ENCODE measurements at places on chromosomes 2 and 18.

- DNase-seq: no peak
Observed at GRCh38 chr2:206527153-206527552, 83.8 kb downstream of the ADAM23 start.

- DNase-seq: no peak
Observed at GRCh38 chr18:76948345-76948744, 126.0 kb downstream of the ZNF236 start.

DNA sequence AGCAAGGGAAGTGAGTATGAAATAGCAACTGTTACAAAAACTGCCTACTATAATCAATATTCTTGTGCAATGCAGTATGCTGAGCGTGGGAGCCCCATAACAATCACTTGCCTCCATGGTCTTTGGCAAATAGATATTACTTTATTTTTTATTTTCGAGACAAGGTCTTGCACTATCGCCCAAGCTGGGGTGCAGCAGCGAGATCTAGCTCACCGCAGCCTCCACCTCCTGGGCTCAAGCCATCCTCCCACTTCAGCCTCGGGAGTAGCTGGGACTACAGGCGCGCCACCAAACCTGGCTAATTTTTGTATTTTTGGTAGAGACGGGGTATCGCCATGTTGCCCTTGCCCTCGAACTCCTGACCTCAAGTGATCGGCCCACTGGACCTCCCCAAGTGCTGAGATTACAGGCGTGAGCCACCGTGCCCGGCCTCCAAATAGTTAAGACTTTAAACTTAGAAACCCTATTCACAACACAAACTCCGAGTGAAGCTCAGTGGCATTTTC, 1.2 kb upstream of the CCNT2 start:
- DNase-seq: no peak

DNA sequence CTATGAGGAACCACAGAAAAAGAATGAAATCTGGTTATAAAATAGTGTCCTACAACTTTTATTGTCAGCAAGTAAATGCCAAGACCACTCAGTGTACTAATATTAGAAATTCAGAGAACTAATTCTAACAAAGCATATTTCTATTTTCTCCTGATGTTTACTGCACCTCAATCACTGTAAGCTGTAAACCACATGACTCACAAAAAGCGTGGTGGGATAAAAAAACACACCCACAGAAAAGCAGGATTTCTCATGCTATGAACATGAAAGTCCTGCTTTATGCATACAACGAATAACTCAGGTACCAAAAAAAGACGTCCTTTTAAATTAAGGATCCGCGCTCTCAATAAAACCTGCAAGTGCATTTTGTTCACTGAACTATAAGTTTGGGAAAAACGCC, 797 bp downstream of the TXNL4A start:
- no peak for DNase-seq

- DNase-seq: peak; percentile 58
Observed at GRCh38 chr2:203683932-203684556, 22.4 kb upstream of the CD28 start.

GRCh38 chr2:182113334-182113733, 127.7 kb downstream of the PPP1R1C start:
- no peak for DNase-seq

- DNase-seq: no peak
Observed at GRCh38 chr2:201572846-201573508, 70.3 kb downstream of the TMEM237 start.

GRCh38 chr2:164205347-164205746, 415.9 kb downstream of the GRB14 start:
- DNase-seq: no peak

GRCh38 chr2:219296142-219296541, 13.1 kb downstream of the PTPRN start:
- DNase-seq: no peak

DNA sequence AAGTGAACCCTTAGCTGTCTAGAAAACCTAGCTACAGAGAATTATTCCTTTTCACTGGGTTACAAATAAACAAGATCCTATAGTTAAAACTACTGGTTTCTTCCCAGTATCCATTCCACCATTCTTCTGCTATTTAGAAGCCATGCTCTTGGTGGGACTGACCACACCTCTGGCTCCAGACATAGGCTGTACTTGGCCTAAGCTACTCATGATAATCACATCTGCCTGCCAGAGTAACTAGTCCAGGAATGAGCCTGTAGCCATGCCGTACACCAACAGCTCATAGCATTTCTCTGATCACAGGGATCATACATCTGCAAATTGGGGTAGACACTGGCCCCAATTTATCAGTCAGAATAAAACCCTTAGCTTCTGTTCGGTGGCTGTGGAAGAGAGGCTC, 33.7 kb downstream of the NABP1 start:
- no peak for DNase-seq

DNA sequence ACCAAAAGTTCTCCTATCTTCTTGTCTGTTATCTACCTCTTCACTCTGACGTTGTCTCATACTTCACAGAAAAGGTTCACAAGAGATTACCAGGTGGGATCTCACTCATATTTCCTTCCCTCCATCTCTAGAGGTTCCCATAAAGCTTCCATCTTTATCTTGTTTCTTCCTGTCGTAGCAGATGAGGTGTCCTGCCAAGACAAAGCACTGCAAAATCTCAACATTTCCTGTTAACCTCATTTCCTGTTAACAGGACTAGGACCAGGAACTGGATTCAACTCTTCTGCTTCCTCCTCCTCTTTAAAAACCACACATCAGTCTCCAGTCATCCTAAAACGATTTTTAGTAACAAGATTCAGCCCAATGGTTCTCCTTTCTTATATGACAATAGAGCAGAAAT, 512.8 kb upstream of the NRP2 start:
- no peak for DNase-seq

- no peak for DNase-seq
Observed at GRCh38 chr18:22493940-22494339, 76.2 kb upstream of the CTAGE1 start.

DNA sequence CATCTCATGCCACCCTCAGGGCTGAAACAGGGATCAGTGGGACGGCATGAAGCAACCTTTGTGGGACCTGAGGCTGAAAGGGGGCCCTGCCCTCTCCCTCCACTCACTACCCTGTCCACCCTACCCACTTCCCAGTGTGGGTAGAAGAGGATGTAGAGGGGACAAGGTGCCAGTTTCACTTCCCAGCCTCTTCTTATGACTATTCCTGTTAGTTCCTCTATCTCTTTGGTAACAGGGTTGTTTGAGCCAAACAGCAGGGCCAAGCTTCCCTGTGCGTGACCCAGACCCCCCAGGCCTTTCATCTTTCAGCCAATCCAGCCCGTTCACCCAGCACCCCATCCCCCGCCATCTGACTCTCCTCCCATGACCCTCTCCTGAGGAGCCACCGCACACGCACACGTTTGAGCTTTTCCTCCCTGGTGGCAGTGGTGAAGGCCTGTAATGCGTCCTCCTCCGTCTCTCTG, 82.3 kb downstream of the STPG4 start:
- no peak for DNase-seq
